ENCODE measurements at places on chromosomes 5 and 9. TPM values are rescaled to one million over a fixed set of nuclear protein-coding genes. Genes with fewer than 3 reads are reported as not detected.
A peak's percentile ranks its signal among the peaks of the same experiment; 100 is the strongest.

GRCh38 chr5:3510642-3511417 is 84.8 kb upstream of the IRX1 start:
- no peak for DNase-seq

- DNase-seq, result peak; percentile 75
These were observed 349.2 kb downstream of the GADD45G start for GRCh38 chr9:89953824-89954615.

FCN2 gene
- not detected for total RNA-seq

DNA sequence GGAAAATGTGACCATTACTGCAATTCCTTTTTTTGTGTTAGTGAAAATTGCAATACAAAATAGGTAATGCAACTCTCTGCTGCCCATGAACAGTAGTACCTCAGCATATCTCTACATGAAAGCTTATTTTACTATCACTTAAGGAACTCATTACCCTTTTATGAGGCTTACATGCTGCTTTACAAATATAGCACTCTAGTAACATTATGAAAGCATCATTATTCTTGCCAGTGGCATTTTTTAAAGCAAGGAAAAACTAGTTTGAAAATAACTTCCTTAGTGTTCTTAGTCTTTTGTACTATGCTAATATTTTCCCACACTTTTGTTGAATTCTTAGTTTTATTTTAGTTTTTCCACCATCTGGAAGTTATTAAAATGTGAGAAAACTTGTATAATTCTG is 797.3 kb upstream of the ARRDC3 start:
- DNase-seq, result no peak

GRCh38 chr9:26301659-26302058 is 590.9 kb downstream of the CAAP1 start:
- no peak for DNase-seq
